ENCODE measurements at places on chromosomes 6 and 20.

GRCh38 chr20:21273755-21274386 is 29.3 kb upstream of the XRN2 start:
- no peak for DNase-seq

DNA sequence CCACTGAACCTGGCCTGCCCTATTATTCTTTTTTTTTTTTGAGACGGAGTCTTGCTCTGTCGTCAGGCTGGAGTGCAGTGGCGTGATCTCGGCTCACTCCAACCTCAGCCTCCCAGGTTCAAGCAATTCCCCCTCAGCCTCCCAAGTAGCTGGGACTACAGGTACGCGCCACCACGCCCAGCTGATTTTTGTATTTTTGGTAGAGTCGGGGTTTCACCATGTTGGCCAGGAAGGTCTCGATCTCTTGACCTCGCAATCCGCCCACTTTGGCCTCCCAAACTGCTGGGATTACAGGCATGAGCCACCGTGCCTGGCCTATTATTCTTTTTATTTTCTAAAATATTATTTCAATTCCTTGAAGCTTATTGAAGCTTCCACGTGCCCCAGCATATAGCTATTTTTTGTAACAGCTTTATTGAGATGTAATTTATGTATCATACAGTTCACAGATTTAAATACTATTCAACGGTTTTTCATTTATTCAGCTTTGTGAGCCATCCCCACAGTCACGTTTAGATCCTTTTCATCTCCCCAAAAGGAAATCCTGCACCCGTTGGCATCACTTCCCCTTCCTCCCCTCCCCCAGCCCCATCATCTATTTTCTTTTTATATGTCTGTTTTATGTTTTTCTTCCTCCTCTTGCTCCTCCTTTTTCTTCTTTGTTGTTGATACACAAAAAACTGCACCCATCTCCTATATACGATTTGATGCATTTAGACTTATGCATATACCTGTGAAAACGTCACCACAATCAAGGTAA is 13.5 kb upstream of the MDFI start:
- DNase-seq: no peak

GRCh38 chr6:34608321-34609091 is 52.4 kb upstream of the SPDEF start:
- DNase-seq: no peak

DNA sequence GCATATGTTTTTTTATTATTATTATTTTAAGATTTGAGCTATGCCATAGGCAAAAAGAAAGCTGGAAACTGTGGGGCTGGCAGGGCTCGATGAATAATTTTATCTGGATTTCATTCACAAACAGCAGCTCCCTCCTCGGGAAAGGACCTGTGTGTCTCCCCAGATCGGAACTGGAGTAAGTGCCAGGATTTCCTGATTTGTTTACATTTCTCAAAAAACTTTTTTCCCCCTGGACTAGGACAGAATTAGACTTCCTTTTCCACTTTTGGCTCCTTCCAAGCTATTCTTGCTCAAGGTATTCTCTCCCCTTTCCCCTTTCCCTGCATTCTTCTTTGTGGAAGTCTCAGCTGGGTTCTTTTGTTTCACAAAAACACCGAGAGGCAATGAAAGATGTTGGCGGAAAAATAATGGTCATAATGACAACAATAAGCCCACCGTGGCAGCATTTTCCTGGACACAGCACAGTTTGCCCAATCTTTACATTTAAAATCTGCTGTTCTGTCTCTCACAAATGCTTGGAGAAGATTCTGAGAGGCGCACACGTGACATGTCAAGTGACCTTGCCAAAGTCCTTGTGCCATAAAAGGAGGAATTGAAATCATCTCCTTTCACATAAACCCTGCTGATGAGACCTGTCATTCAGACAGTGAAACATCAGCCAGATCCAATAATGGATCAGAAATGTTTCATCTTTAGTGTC is 85.8 kb upstream of the PREP start:
- no peak for DNase-seq

GRCh38 chr6:168837254-168838036 is 396.5 kb downstream of the SMOC2 start:
- no peak for DNase-seq

- no peak for DNase-seq
These were observed 125.0 kb downstream of the NFATC2 start for GRCh38 chr20:51417250-51418136.
